ENCODE measurements at places on chromosomes 3 and 15.

DNA sequence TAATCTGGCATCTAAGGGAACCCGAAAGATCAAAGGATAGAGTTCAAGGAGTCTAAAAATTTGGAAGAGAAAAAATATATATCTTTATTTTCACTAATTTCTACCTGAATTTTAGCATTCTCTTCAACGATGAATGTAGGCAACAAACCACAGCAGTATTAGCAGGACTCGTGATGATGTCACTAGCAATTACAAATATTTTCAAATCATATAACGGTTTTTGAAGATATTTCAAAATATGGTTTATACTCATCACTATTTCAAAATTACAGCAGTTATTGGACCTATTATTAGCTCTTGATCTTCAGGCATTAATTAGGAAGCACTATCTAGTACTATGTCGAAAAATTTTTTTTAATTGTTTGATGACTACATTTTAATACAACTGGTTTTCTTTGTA, 27.0 kb upstream of the ANKDD1A start:
- DNase-seq: no peak

DNA sequence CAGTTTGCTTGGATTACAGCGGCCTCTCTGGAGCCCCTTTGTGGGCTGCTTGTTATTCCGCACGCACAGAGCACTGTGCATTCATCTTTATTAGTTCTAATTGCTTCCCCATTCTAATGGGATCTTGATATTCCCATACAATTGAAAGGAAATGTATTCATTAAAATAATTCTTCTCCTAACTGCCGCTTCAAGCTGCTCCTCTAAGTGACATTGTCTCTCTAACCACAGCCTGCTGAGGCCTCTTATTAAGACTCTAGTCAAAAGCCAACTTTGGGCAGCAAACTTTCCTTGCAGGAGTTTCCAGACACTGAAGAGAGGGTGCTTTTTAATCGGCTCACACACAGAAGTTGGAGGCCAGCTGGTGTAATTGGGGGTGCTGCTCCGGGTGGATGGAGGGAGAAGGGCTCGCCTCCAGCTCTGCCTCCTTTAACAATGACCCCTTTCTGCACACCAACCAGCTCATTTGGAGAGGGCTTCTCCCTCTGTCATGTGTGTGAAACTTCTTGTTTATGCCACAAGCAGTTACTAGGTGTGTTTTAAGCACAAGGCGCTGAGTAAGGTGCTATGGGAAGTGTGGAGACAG, 5.6 kb upstream of the MAGEF1 start:
- DNase-seq: no peak

- DNase-seq: peak; percentile 19
These were observed 103.5 kb downstream of the IMPG2 start for GRCh38 chr3:101216710-101217465.

DNA sequence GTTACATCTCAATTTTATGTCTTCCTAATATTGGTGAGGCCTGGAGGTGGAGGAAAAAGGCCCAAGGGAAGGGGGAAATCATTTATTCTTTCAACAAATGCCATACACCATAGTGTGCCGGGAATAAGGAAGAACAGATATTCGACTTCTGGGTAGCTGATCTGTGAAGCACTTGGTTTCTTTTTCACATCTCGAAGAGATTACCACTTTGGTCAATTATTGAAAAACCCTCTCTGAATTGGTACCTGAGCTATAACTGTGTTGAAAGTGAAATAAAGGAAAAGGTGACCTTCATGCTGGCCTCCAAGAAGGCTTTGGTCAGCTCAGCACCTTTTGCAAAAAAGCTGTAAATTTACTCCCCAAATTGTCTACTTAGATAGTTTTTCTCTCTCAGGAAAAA, 14.2 kb upstream of the MB21D2 start:
- DNase-seq: no peak

GRCh38 chr3:128447561-128448013, 19.1 kb downstream of the DNAJB8 start:
- peak; percentile 89 for DNase-seq

GRCh38 chr15:90957031-90957790, 2.5 kb downstream of the RCCD1 start:
- no peak for DNase-seq

DNA sequence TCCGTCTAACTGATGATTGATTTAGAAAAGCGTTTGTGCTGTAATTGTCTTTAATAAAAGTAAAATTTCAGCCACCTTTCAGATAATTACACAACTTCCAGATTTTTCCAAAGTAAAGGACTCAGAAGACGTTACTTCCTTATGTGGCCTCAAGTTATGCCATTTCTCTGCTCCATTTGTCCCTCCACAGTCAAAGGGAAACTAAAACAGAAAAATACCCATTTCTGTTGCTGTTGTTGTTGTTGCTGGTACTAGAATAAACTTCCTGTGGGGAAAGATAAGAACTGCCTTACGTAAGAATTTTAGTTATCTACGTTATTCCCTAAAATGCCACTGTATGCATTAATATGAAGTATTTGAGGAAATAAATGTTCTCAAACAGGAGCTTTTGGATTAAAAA, 153.9 kb downstream of the P3H2 start:
- no peak for DNase-seq

- no peak for DNase-seq
These were observed 17.1 kb upstream of the CSRNP1 start for GRCh38 chr3:39170461-39170860.

- no peak for DNase-seq
These were observed 369.4 kb downstream of the NR2F2 start for GRCh38 chr15:96699871-96700401.

DNA sequence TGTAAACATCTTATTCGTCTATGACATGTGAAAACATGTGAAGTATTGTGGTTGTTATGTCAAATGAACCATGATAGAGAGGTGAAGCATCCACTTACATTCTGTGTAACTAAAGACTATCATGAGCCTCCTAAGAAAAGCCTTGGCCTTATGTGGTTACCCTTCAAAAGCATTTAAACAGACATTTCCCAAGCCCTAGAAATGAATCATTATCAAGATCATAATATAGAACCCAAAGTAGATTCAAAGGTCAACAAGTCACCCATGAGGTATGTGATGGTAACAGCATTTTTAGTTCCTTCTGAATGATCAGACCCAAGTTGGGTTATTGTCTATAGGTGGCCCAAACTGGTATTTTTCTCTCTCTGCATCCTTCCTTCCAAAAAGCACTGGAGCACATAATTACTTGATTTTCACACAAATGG, 408.0 kb downstream of the TBL1XR1 start:
- DNase-seq: no peak

- DNase-seq: no peak
These were observed 7.4 kb upstream of the NCBP2 start for GRCh38 chr3:196949750-196950149.

GRCh38 chr3:29307295-29307694, 26.4 kb downstream of the RBMS3 start:
- no peak for DNase-seq

- DNase-seq: no peak
These were observed 351.9 kb downstream of the LSAMP start for GRCh38 chr3:116093374-116093773.

DNA sequence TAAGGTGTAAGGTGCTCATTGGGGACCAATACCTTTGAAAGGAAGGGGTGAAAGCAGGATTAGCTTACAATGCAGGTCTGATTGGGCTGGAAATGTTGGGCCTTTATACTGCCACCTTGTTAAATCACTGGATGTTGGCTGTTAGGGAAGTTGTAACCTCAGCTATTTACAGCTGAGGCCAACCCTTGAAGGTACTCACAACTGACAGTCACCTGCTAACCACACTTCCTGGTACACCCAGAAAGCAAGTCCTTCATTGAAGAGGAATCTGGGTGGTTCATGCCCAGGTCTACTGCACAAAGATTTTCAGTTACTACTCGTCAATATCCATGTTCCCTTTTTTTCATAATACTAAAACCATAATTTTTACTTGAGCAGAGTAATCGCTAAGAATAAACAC, 65.4 kb upstream of the CLDN18 start:
- no peak for DNase-seq

- no peak for DNase-seq
These were observed 97.2 kb downstream of the SEC22A start for GRCh38 chr3:123298903-123299302.

DNA sequence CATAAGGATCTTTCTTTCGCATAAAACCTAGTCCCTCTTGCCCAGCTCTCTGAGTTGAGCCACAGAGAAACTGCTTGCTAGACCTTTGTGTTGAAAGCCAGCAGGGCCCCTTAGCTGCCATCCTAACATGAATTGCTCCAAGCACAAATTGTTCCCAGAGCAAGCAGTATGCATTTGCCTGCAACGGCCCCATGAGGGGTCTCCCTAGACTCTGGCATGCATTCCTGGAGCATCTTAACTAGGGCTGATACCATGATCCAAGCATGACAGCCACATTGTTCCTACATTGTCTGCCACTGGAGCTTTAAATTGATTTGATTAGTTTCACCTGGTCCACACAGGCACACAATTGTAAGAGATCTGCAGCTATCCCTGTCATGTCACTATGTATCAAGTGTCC, 428.1 kb downstream of the TAFA4 start:
- no peak for DNase-seq

DNA sequence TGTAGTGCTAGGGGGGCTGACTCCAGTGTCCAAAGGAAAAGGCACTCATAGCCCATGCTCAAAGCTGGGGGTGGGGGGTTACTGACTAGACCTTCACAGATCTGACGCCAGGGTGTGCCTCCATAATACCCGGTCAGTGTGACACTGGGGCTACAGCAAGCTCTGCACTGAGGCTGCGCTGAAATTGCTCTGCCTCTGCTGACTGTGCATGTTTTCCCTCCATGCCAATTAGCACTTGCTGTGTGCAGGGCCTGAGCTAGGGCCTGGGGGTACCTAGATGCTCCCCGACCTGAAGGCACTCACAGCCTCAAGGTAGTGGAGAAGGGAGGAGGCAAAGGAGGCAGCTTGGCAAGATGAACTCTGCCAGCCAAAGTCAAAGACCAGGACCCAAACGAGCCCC, 5.2 kb downstream of the CAMKV start:
- no peak for DNase-seq

DNA sequence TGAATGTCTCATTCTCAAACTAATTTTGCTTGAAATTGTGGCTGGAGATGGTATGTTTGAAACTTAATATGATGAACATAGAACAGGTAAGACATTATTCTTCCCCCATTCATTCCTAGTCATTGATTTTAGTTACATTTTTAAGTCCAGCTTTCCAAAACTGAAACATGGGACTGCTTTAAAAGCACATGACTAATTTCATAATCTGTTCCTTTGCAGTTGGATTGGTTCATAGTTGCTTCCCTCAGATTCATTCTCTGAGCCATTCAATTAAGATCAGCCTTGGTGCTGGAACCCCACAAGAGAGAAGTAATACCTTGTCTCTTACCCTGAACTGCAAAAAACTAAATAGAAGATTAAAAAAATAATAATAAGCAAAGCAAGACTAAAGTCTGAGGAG, 87.5 kb upstream of the TGFBR2 start:
- DNase-seq: no peak

DNA sequence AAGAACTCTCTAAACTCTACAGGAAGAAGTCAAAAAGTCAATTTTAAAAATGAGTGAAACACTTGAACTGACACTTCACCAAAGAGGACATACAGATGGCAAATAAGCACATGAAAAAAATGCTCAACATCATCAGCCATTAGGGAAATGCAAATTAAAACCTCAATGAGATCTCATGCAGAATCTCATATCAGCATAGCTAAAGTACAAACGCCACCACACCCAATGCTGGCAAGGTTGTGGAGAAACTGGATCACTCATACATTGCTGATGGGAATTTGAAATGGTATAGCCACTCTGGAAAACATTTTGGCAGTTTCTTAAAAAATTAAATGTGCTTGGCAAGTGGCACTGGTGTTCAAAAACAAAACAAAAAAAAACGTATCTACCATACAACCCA, 34.2 kb downstream of the MEGF11 start:
- no peak for DNase-seq

GRCh38 chr3:151925419-151925818, 52.0 kb downstream of the SUCNR1 start:
- peak; percentile 50 for DNase-seq

DNA sequence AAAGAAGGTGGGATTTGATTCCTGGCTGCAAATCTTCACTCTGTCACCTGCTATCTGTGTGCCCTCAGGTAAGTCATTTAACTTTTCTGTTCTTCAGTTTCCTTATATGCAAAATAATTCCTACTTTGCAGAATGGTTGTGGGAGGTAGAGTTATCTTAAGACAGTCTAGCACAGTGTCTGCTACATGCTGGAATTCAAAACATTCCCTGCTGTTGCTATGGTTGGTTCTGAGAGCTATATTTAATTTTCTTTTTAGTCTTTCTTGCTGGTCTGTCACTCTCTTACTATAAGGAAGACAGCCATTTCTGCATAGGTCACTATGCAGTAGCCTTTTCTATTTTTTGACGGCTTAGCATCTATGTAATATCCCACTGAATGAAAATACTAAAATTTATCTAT, 4.0 kb upstream of the ADPGK start:
- DNase-seq: no peak

DNA sequence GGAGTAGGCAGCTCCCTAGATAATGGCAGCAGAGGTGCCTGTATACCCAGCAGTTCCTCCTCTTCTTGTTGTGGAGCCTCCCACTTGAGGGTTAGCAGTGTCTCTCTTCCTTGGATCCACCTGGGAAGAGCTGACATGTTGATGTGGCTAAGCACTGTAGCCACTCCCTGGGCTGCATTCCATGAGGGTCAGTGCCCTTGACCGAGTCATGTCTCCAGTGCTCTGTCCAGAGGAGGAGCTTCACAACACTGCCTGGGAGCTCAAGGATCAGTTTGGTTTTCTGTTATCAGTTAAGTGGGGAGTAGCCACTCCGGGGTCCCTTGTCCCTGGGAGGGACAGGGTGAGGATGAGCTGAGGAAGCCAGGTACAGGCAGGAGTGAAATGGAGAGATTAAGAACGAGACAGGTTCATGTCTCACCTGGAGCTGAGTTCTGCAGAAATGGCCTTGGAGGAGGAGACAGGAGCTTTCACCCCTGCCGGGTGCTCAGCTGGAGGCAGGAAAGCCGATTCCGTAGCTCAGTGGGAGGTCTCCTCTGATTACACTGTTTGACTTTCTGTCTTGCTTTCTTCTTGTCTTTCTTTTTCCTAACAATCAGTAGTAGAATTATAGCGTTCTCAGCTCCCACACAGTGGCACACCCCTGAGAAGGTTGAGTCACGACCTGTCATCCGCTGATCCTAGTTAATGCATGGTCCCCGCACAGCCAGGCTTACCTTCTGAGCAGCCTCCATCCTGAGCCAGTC, 57.9 kb upstream of the SEC22A start:
- no peak for DNase-seq

DNA sequence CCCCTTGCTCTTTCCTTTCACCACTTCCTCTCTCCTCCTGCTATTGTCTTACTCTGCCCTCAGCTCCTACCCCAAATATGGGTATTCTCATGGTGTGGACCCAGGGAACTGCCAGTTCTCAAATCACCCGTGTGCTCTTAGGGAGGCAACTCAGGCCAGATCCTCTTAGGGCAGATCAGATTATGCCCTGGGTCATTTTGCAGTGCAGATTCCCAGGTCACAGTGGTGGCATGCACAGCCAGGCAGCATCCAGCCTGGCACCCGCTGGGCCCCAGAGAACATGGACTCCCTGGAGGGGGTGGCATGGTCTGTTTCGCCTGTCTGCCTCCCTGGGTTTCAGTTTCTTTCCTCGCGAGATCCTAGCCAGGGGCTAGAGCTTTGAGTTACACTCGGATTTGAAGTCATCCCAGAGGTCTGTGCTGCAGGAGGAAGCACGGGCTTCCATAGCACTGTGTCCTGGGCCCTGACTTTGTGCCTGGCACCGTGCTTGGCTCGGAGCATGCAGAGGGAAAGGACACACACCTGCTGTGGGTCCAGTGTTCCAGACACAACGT, 96.1 kb downstream of the TOP2B start:
- DNase-seq: no peak

All from activated CD4-positive, alpha-beta memory T cell treated with anti-CD3 and anti-CD28 coated beads for 36 hours (primary cell).